Mucosa of descending colon (tissue), 3 donors: ENCODE measurements at places on chromosomes 13 and 19. TPM values are rescaled to one million over a fixed set of nuclear protein-coding genes. Genes with fewer than 3 reads are reported as not detected.

Gene ZNF439
- total RNA-seq: 8.9 TPM

Gene FBXO27
- total RNA-seq: 10.2 TPM

Gene ZNF836
- 11.1 TPM for total RNA-seq

Gene GRK1
- 0.09 TPM for total RNA-seq

Gene CEACAM19
- 8.0 TPM for total RNA-seq

Gene SLITRK6
- total RNA-seq: 4.7 TPM

Gene ZNF728
- 0.53 TPM for total RNA-seq

Gene CLEC17A
- not detected for total RNA-seq

Gene CBLC
- total RNA-seq: 92.6 TPM

Gene SLC39A3
- 20.9 TPM for total RNA-seq

Gene FCHO1
- 4.4 TPM for total RNA-seq

Gene CRTC1
- 12.5 TPM for total RNA-seq

Gene HNRNPUL1
- total RNA-seq: 155 TPM

Gene CCDC70
- not detected for total RNA-seq

Gene MBD3L3
- not detected for total RNA-seq

Gene TNFSF13B
- total RNA-seq: 2.0 TPM

Gene KIR3DL1
- total RNA-seq: not detected

Gene ZNF432
- total RNA-seq: 18.4 TPM

Gene UNC13A
- total RNA-seq: 0.85 TPM

Gene ZNF600
- 26.2 TPM for total RNA-seq
